CD8-positive, alpha-beta memory T cell (primary cell): ENCODE measurements at places on chromosomes 3 and 15. TPM values are rescaled to one million over a fixed set of nuclear protein-coding genes. Genes with fewer than 3 reads are reported as not detected.
A peak's percentile ranks its signal among the peaks of the same experiment; 100 is the strongest.

DNA sequence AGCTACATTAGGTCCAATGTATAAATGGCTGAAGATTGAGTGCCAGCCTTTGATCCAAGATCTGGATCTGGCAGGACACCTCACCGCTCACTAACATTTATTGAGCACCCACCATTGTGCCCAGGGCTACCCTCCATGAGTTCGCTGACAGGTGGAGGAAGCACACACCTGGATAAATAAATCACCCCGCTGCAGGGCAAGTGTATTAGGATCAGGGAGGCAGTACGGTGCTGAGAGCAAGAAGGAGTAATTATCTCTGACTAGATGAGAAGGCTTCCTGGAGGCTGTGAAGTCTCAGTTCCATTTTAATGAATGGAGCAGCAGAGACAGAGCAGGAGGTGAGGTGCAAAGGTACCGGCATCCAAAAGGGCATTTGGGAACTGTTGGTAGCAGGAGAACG is 104.1 kb downstream of the LIPC start:
- DNase-seq, result no peak

GRCh38 chr3:187080799-187081450 is 58.4 kb downstream of the RPL39L start:
- no peak for DNase-seq

- no peak for DNase-seq
Observed at GRCh38 chr15:29887721-29888120, 65.5 kb upstream of the TJP1 start.

GRCh38 chr15:62858343-62858742 is 184.2 kb upstream of the TPM1 start:
- DNase-seq, result no peak

- DNase-seq, result no peak
Observed at GRCh38 chr3:105449414-105449813, 82.7 kb downstream of the ALCAM start.

GRCh38 chr3:25354071-25354470 is 74.0 kb upstream of the RARB start:
- DNase-seq, result no peak

GRCh38 chr15:67228286-67228685 is 26.2 kb downstream of the AAGAB start:
- DNase-seq, result no peak

DNA sequence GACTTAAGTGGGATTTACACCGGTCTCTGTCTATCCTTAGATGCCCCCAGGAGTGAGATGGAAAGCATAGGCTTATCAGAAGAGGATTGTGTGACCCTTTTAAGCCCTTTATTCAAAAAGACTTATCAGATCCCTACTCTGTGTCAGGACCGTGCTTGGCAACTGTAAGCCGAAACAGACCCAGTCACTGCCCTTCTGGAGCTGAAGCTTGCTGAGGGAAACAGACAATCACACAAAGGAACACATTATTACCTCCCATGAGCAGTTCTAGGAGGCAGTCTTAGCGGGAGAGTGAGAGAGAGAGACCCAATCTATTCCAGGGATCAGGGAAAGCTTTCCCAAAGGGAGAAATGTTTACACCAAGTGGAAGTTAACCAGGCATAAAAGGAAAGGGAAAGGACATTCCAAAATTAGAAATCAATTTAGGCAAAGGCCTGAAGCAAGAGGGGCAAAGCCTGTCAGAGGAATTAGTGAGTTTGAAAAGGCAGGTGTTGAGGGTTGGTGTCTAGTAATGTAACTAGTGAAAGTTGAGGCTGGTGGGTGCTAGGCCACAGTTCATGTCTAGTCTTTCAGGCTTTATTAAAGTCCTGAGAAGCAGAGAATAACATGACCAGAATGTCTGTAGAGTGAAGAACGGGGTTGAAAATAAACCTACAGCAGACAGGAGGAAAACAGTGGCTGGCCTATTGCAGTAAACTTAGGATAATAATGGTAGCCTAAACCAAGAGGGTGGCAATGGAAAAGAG is 86.7 kb downstream of the THBS1 start:
- DNase-seq, result no peak

DNA sequence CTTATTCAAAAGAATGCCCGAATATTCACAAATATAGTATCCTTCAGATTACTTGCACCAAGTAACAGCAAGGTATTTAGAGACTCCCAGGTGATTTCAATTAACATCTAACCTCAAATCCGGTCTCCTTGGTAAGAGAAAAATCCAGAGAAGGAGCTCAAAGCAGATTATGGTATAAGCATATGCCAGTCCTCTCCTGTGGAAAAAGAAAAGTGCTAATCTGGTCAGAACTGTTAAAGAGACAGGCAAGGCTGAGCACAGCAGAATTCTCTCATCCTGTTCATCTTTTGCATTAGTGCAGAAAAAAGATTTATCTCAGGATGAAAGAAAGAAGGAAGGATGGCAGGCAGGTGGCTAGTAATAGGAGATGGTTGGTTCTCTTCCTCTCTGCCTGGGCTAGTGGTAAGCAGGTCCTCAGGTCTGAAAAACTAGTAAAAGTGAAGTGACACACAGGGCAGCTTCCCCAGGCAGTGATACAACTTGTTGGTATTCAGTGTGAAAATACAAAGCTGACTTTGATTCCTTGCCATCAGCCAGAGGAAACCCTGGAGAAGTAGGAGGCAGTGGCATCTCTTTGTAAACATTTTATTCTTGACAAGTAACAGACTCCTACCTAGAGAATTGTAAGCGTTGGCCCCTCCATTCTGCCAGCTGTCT is 14.2 kb downstream of the ATXN7 start:
- DNase-seq, result no peak

GRCh38 chr15:66587020-66587419 is 21.2 kb upstream of the LCTL start:
- DNase-seq, result no peak

DNA sequence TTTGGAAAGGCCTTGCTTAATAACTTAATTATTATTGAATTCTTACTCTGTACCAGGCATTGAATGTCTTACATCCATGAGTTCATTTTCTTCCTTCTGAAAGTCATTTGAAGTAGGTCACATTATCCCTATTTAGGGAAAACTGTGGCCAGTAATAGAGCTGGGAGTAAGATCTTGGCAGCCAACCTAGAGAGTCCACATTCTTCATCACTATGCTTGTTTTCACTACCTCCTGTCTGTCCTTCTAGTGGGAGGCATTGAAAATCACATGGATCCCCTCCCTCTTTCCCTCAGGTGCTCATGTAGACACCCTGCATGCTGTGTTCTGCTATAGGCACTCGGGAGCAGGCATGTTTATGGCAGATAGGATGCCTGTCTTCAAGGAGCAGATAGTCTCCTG is 154.9 kb downstream of the EBLN2 start:
- DNase-seq, result no peak

- peak; percentile 62 for DNase-seq
Observed at GRCh38 chr3:161349529-161350312, 21.6 kb downstream of the SPTSSB start.

The MUSTN1 gene
- not detected for polyA plus RNA-seq

The TM4SF1 gene
- polyA plus RNA-seq, result not detected

The CP gene
- not detected for polyA plus RNA-seq

The MYD88 gene
- 108 TPM for polyA plus RNA-seq

The DPPA4 gene
- polyA plus RNA-seq, result not detected

The GNAT1 gene
- not detected for polyA plus RNA-seq

The EFCC1 gene
- polyA plus RNA-seq, result 0.22 TPM

The TP63 gene
- 0.13 TPM for polyA plus RNA-seq

The ZNF592 gene
- 10.4 TPM for polyA plus RNA-seq
